ENCODE measurements at places on chromosomes 6 and 20.

DNA sequence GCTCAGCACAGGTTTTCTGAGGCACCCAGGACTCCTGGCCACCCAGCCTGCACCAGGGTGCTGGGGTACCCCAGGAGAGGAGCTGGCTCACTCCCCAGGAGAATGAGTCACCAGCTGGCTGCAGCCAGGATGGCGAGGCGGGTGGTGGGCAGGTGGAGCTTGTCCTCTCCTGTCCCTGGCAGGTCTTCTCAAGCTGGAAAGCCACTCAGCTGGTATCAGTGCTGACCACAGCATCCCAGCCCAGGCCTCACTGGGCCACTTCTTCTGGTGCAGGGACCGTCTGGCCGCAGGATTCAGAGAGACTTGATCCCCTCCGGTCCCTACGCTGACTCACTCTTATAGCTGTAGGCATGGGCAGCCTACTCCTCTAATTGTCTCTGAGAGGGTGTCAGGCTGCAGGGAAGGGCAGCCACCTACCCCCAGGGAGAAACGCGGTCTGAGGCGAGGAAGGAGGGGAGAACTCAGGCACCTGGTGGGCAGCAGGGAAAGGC lies 22.2 kb downstream of the TFEB start:
- no peak for DNase-seq

- peak; percentile 76 for DNase-seq
Observed at GRCh38 chr6:157099912-157100593, 223.3 kb downstream of the TMEM242 start.

DNA sequence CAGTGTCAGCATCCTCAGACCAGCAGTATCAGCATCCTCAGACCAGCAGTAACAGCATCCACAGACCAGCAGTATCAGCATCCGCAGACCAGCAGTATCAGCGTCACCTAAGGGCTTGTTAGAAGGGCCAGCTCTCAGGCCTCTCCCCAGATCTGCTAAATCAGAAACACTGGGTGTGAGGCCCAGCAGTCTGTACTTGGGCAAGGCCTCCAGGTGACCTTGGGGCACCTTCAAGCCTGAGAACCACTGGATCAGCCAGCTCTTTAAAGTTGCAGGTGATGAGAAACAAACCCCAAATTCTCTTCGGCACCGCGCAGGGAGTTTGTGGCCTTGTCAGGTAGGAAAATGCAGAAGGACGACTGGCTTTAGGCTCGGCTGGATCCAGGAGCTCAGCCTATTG lies 290.5 kb upstream of the CDH4 start:
- DNase-seq, result no peak

- no peak for DNase-seq
Observed at GRCh38 chr6:152745509-152746171, 5.0 kb upstream of the VIP start.

GRCh38 chr6:82878812-82879211 lies 186.8 kb downstream of the UBE3D start:
- no peak for DNase-seq

DNA sequence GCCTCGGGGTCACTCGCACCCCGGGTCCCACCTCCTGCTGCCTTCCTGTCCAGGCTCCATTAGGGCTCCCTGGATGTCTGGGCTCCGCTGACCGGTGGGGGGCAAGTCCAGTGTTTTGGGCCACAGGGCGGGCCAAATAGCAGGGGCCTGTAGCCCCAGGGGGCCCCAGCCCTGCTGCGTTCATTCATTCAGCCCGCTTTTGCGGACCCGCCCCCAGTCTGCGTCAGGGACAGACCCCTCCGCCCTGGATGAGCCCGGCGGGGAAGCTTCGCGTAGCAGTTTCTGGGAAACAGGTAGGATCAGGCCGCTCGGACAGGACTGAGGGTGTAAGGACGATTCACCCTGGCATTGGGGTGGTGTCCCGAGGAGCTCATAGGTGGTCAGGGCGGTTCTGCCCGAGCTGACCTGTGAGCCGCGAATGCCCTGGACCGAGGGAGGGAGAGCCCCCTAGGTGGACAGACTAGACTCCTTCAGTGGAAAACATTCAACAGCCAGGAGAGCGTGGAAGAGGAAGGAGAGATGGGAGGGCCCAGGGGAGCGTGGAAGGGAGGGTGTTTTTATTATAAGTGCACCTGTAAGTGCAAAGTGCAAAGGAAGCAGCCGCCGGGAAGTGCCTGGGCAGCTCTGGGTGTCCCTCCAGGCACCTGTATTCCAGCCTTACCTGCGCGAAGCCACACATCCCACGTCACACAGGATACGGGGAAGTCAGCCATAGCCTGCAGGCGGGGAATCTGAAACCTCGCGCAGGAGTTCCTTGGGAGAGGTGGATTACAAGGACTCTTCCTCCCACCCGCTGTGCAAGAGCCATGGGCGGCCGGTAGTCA lies 662 bp downstream of the ENTPD6 start:
- no peak for DNase-seq

GRCh38 chr6:130029163-130029562 lies 10.8 kb downstream of the L3MBTL3 start:
- DNase-seq, result no peak

GRCh38 chr6:90227673-90228072 lies 69.0 kb downstream of the BACH2 start:
- no peak for DNase-seq

- no peak for DNase-seq
Observed at GRCh38 chr6:47633141-47633540, 65.2 kb upstream of the ADGRF4 start.

DNA sequence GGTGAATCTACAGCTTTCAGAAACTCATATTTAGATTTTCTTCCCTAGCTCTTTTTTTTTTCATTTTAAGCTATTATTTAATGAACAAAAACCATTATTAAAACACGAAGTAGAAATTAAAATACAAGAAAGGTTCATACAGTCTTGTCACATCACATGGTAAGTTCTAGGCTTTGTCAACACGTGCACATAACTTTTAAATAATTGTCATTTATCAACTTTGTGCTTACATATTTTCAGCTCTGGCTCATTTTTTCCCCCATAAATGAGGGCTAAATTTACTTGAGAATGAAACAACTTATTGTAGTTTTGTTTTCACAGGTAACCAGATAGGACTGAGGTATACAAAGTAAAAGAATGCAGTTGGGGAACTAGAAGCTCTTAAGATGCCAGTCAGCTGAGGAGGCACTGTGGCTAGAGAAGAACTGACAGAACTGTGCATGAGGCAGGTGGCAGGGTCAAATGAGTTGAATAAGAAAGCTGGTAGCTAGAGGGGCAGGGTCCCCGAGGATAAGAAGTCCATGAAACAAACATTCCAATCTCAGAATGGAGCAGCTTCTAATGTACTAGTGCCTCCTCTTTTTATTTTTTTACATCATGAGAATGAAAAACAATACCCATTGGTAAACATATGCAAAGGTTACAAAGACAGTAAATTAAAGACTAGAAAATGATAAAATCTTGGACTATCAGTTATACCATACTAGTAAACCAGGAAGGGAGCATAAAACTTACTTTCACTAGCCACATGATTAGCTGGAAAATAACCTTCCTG lies 141.5 kb downstream of the MYB start:
- peak; percentile 53 for DNase-seq

GRCh38 chr20:38126932-38127621 lies 38.0 kb downstream of the TGM2 start:
- no peak for DNase-seq

GRCh38 chr6:364609-365540 lies 26.7 kb upstream of the IRF4 start:
- peak; percentile 57 for DNase-seq

- DNase-seq, result no peak
Observed at GRCh38 chr6:106977246-106977645, 2.7 kb upstream of the CD24 start.

DNA sequence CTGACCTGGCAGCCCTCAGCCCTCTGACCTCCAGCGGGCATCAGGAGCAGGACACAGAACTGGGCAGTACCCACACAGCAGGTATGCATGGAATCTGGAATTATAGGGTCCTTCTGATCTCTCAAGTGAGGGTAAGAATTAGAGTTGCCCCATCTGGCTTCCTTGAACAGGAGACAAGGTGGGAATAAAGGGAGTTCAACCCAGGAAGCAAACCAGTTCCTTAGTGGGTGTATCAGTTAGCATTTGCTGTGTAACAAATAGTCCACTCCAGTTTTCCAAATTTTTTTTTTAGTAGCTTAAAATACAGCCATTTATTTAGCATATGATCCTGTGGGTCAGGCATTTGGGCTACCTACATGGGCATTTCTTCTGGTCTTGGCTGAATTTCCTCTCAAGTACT lies 15.7 kb downstream of the MAVS start:
- no peak for DNase-seq

DNA sequence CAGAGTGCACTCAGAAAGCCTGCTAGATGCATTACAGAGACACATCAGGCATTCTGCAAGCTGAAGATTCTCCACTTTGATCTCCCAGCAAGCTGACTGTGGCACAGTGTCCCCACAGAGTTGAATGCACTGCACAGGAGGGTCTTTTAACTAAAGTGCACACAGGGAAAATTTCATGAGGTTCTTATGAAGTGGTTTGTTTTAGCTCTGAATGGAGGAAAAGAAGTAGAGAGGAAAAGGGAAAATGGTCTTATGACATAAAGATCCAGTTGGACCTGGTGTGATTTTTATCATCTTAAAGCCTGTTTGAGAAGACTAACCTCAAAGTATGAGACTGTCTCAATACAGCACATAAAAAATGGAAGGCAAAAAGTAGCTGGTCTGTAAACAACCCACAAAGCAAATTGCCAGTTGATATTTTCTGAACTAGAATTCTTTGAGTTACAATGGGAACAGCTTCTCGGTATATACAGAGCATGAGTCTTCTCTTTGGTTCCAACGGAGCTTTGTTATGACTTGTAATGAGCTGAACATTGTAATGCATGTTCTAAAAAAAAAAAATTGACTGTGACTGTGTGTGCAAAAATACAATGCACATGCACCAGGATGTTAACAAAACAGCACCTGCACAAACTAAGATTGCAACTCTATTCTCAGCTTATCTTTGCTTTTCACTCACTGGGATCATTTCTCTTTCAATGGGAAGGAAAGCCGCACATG lies 383.0 kb upstream of the ID4 start:
- no peak for DNase-seq

GRCh38 chr6:47076422-47077344 lies 34.6 kb upstream of the ADGRF1 start:
- no peak for DNase-seq

- DNase-seq, result no peak
Observed at GRCh38 chr6:3352678-3353077, 93.9 kb downstream of the PSMG4 start.

DNA sequence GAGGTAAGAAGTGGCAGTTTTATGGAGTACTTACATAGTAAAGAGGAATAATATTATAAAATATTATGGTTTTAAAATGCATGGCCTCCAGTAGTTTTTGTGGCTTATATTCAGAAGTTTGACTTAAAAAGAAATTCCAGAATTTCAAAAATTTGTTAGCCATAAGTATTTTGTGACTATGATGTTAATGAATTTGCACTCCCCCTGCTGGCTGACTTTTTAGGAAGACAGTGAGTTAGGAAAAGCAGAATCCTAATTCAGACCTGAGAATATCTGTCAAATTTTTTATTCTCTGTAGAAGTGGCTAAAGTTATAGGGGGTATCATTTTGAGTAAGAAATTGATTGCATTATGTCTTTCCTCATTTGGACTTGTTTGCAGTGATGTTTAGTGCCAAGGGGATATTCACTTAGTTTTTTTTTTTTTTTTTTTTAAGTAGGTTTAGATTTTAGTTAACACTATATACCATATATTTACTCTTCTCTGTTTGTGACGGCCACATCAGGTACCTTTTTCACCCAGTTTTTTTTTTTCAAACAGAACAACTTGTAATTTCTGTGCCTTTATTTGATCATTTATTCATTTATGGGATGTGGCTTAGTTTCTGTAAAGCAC lies 40.8 kb downstream of the ZFAND3 start:
- no peak for DNase-seq

GRCh38 chr20:51393571-51393970 lies 148.9 kb downstream of the NFATC2 start:
- DNase-seq, result no peak

GRCh38 chr6:4941782-4942672 lies 61.8 kb downstream of the RPP40 start:
- DNase-seq, result no peak

DNA sequence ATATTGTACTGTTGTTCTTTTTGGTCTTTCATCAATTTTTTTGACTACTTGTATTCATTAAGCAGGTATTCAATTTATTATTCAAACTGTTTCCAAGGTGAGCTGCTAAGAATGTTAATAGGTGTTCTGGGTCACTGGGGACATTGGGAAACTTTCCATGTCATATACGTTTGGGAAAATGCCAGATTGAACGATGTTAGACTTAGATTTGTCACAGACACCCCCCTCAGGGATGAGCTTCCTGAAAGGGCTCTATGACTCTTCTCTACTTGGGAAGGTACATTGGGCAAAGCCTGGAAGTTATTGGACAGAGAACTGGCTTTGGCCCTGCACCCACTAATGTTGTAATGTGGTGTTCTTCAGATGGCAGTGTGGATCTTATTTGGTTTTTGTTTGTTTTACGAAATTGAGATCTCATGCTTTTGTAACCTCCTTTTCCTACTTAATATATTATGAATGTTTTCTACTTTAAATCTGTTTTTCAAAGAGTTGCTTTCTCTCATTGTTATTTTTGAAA lies 42.1 kb downstream of the PLCB4 start:
- no peak for DNase-seq
